Activated T-cell treated with anti-CD3 and anti-CD28 coated beads for 1 hour (primary cell): ENCODE measurements at places on chromosomes 2 and 18.

DNA sequence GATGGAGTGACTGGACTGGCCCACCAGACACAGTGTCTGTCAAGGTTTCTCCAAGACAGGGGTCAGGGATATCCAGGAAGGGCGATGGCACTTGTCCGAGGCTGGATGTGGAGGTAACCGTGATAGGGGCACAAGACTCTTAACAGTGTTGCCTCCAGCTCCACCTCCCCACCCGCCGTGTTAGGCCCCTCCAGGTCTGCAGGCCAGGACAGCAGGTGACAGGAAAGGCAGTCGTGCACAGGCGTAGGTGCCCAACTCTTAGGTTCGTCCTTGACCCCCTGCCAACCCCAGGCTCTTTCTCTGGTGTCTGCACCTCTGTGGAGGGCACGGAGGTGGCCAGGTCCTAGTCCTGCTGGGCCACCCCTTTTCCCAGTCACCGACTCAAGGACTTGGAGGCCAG lies 10.1 kb downstream of the ITM2C start:
- no peak for DNase-seq

DNA sequence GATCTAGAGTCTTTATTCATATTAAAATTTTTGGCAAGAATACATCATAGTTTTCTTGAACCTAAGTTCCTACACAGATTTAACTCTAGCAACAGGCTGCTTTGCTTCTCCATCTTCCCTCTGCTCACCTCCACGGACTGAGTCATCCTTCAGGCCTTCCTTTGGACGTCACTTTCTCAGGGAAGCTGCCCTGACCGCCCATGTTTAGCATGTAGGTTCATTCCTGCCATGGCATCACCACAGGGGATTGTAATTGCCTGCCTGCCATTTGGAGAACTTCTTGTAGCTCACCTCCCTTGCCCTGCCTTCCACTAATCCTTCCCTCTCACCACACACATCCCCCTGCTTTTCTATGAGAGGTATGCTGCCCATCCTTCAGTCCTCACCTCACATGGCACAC lies 43.9 kb upstream of the B3GNT2 start:
- no peak for DNase-seq

- no peak for DNase-seq
These were observed 153.5 kb downstream of the ARHGAP15 start for GRCh38 chr2:143282684-143283083.

- DNase-seq, result no peak
These were observed 172.1 kb upstream of the LRRTM1 start for GRCh38 chr2:80476535-80477117.

DNA sequence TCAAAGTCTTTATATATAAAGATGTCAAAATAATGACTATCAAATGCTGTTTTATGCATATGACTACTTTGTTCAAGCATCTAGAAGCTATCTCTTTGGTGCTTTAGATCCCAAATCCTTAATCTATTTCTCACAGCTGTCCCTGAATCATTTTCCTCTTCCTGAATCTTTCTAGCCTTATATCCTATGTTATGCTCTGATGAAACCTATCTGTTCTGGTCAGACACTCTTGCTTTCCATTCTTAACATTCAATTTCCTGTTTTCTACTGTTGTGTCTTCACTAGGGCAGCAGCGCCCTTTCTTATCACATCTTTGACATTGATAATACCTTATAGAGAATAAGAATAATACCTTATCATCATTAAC lies 6.3 kb upstream of the PARD3B start:
- no peak for DNase-seq

- DNase-seq, result no peak
These were observed 120.2 kb downstream of the LPIN1 start for GRCh38 chr2:11866358-11867335.

DNA sequence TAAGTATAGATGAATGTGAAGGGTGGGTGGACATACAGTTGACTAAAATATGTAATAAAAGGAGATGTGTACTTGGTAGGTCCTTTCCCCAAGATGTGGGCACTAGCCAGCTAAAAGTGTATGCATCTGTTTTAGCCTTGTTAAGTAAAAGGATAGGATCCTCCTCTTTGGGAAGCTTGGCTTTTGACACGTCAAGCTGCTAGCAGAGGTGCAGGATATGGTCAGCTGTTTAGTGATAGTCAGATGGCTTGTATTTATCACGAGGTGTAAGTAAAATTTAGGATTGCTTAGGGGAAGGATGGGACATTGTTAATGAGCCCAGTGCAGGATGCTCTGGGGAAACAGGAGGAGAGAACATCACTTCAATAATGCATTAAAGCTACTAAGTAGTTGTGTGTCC lies 1.5 kb downstream of the MFSD6 start:
- no peak for DNase-seq

DNA sequence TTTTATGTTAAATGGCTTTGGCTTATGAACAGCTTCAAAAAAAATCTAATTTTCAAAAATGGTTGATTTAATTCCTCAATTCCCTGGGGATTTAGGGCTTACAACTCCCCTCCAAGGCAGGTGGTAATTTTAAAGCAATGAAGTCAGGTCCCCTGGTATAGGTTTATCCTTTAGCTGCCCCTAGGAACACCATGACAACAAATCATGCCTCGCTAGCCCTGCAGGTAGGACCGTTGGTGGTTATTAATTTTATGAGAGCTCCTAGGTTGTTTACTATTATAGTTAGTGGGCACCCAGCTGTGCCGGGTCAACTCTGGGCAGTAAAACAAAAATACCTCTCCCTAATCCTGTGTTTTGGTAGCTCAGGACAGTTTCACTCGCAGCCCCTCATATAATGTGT lies 26.2 kb upstream of the MBOAT2 start:
- DNase-seq, result no peak

DNA sequence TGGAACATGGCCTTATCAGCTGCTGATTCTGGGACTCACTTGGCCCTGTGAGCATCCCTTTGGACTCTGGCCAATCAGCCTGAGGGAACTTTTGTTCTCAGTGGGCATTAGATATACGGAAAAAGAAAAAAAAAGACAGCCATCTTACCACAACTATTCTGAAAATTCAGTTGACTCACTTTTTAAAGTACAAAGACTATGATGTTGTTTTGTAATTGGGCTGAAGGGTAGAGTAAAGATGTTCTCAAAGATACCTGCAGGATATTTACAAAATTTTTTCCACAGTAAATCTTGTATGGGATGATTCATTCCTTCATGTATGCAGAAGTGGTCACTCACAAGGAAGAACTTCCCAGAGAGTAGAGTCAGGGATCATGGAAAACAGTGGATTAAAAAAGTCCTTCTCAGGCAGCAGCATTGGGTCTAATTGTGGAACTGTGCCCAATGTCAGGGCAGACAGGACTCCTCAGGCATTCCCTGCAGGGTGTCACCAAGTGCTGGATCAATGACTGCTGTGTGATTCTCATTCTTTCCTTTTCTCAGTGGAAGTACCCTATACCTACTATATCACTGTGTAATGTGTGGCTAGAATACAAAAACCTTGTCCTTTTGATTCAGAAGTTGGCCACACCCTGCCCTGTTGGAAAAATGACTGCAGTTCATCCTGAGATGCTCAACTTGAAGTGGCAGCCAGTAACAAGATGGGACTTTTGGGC lies 35.4 kb downstream of the SULT1C4 start:
- no peak for DNase-seq

DNA sequence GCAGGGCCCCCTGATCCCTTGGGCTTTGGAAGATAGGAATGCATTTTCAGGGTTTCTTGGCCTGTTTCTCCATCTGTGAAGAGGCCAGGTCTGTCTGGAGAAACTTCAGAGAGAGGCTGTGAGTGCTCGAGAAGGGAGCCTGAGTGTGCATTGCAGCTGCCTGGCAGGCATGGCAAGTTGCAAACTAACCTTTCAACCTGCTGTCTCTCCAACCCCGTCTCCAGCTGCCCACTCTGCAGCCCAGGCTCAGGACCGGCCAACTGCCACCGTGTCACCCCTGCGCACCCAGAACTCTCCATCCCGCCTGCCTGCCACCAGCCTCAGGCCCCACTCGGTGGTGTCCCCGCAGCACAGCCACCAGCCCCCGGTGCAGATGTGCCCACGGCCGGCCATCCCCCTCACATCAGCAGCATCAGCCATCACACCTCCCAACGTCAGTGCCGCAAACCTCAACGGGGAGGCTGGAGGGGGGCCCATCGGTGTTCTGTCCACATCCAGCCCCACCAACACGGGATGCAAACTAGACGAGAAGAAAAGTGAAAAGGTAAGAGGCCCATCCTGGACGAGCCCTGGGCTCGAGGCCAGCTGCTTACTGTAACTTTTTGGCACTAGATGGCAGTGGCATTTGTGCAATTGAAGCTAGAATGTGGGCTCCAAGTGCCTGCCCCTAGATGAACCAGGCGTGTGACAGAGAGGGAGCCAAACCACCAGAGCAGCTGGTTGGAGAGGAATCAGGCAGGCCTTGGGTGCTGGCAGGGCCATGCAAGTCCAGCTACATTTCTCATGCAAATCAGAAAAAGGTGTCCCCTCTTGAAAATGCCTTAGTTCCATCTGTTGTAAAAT lies 164.6 kb downstream of the SEPTIN10 start:
- no peak for DNase-seq

GRCh38 chr2:12819103-12819475 lies 102.4 kb downstream of the TRIB2 start:
- no peak for DNase-seq

GRCh38 chr2:158102446-158102845 lies 770 bp downstream of the UPP2 start:
- DNase-seq, result no peak

DNA sequence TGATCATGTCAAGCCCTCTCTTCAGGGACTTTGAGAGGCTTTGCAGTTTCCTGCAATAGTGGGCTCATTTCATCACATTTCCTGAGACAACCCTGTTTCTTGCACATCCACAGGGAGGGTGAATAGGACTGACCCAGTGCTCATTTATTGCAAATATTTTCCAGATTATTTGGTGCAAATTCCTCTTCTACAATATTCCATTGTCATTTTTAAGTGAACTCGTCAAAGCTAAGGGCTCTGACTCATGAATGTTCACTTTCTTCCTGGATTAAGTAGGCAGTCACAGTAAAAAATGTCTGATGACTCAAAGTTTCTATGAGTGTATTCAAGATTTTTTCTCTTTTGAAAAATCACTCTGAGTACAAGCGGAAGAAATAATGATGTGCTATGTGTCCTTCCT lies 225.5 kb upstream of the GALNT5 start:
- DNase-seq, result no peak

- no peak for DNase-seq
These were observed 35.5 kb downstream of the SDC1 start for GRCh38 chr2:20189299-20189931.

- DNase-seq, result no peak
These were observed 155.1 kb downstream of the FIGN start for GRCh38 chr2:163580757-163581156.

DNA sequence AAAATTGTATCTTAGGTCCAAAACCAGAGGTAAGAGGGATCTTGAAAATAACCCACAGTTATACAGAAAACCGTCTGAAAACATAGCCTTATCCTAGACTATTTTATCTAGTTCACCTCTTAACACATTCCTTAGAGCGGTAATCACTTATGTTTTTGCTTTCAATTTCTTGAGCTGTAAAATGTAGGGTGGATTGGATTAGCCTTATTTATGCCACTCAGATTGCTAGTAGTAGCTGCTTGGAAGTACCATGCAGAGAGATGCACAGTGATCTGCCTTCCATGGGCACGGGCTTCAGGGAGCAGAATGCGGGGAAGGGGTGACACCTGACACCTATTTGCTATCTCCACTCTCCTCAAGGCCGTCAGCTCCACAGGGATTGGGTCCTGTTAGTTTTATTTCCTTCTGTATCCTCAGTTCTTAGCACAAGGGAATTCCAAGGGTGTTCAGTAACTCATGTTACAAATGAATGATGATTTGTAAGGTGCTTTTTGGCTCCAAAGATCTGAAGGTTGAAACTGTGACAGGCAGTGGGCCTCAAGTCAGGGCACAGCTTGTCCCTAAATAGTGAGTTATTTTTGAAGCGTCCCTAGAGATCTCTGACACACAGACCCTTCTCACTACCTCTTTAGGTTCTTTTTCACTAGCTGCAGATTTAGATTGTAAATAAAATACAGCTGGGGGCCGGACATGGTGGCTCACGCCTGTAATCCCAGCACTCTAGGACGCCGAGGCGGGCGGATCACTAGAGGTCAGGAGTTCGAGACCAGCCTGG lies 64.0 kb upstream of the PMAIP1 start:
- no peak for DNase-seq

DNA sequence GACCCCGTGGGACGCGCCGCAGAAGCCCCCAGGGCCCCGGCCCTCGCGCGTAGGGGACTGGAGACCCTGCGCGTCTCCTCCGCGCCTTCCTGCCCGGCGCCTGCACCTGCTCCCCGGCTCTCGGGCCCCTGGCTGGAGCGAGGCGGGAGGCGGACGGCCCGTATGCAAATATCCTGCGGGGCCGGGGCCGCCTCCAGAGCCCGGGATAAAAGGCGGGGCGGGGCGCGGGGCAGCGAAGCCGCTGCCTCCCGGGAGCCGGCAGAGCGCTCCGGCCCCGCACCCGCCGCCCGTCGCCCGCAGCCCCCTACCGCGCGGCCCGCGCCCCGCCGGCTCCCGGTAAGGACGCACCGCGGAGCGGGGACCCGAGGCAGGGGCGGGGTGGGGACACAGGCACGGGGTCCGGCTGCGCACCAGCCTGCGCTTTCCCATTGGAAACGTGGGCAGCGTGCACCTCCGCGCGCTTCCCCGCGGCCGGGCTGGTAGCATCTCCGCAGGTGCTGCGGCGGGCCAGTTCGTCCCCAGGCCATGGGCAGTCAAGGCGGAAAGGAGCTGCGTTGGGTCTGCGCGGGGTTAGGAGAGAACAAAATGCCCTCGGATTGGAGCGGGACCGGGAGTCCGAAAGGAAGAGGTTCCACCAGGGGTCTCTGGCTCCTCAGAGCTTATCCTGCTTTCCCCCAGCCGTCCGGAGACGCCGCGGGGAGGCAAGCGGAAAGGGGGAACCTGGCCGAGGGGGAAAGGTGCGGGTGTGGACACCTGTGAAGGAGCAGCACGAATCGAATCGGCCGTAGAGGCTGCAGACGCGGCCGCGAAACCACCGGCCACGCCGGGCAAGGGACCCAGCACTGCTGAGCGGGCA lies at the start of gene ATP6V1C2:
Gene ATP6V1C2, plus strand, starts transcription at position 235 of the 856 bp plus-strand sequence. CDS start 1,220 bp downstream, outside the sequence.
- no peak for DNase-seq

- DNase-seq, result no peak
These were observed 13.9 kb upstream of the LMAN1 start for GRCh38 chr18:59372975-59373374.

GRCh38 chr18:73235921-73236320 lies 368.1 kb upstream of the NETO1 start:
- no peak for DNase-seq

DNA sequence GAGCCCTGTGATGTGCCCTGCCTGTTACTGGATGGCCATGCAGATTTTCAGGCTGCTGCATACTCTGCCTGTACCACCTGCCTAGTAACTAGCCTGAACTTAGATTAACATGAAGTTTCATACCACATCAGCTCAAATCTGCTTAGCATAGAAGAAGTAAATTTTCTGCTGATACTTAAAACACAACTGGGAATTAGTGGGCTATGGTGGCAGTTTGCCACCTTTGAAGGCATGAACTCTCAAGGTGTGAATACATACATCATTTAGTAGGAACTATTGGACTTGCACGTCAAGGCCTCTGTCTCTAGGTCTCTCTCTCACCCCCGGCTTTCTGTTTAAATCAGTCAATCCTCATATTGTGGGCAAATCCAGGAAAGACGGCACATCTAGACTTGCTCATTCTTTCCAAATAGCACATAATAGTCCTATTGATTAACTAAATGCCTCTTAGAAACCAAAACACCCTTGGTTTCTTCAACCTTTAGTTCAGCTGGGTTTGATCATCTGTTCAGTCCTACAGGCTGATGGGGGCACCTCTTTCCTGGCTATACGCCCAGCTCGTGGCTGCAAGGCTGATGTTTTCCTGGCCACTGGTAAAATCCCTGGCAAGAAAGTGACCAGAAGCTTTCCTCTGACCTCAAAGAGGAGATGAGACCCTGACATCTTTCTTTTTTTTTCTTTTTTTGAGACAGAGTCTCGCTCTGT lies 58.4 kb downstream of the ALPK2 start:
- no peak for DNase-seq
